Activated naive CD4-positive, alpha-beta T cell (primary cell): ENCODE measurements at places on chromosomes 2 and 18.
A peak's percentile ranks its signal among the peaks of the same experiment; 100 is the strongest.

DNA sequence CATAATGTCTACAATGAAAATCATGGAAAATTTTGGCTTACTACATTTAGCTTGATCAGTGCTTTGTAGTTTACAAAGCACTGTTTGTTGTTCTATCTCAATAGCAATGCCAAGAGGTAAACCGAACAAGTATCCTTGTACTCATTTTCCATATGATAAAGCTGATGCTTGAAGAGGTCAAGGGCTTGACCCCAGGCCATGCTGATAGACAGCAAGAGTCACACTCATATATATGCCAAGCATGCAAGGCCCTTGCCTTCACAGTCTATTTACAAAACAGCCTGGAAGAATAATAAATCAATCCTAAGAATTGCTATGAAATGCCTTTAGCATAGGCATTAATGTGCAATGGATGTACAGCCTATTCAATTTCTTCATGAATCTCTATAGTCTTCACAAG lies 71.8 kb downstream of the SLC8A1 start:
- DNase-seq = no peak

DNA sequence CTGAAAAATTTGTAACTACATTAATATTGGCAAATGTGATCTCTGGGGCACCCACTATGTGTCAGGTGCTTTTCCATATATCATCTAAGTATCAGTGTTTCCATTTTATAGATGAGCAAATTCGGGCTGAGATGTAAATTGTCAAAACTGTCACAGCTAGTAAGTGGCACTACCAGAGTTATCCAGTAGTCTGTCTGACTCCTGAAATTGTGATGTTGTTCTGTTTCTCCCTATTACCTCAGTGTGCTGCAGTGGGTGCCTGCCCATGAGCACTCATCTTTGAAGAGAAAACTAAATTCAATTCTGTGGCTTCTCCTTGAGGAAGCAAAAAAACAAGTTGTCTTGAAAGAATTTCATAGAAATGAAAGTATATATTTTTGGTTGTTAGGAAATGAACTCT lies 467.4 kb upstream of the FANCL start:
- no peak for DNase-seq

DNA sequence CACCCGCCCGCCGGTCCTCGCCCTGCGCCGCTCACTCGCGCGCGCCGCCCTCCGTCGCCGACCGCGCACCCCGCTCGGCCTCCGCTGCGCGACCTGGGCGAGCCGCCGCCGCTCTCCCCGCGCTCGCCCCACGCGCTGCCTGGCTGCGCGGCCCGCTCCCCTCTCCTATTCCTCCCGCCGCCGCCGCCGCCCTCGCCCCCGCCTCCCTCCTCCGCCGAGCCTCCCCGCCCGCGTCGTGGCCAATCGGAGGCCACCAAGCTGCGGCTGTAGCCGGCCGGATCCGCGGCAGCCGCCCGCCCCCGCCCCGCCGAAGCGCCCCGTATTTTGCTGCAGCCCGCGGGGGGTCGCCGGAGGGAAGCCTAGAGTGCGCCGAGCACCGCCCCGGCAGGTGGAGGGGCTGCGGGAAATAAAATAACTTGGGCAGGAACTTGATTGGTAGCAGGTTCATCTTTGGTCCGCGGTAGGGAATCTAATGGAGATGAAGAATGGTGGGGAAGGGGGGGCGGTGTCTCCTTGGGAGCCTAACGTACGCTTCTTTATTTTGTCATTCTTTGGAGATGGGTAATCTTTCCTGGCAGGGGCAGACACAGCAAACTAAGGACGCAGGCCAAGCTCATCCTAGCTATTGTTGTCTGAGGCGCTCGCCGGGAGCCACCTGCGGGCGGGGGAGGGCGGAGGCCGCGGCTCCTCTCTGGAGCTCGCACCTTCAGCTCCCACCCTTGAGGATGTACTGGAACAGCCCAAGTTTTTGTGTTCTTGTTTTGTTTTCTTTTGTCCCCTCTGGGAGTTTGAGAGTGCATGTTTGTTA lies 1.1 kb upstream of the CDH2 start:
- no peak for DNase-seq

GRCh38 chr2:112811841-112812306 lies 24.7 kb downstream of the IL1B start:
- DNase-seq = no peak

DNA sequence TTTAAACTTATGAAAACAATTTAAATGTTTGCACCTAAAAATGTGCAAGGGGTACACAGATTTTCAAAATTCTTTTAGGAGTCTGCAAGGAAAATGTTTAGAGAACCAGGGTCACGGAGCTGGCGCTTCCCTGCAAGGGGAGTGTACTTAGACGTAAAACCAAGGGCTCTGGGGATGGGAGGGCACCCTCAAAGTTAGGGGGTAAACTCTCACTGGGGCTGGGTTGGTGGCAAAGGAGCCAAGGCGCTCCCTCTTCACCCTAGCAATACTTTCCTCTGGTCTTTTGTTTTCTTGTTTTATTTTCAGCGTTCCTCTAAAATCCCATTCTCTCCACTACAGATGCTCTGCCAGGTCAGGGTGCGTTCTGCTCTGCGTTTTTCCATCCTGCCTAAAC lies 20.0 kb downstream of the TMEM247 start:
- no peak for DNase-seq

GRCh38 chr2:65396348-65397026 lies 35.9 kb downstream of the SPRED2 start:
- no peak for DNase-seq

- no peak for DNase-seq
Observed at GRCh38 chr18:79489899-79490625, 94.3 kb downstream of the NFATC1 start.

DNA sequence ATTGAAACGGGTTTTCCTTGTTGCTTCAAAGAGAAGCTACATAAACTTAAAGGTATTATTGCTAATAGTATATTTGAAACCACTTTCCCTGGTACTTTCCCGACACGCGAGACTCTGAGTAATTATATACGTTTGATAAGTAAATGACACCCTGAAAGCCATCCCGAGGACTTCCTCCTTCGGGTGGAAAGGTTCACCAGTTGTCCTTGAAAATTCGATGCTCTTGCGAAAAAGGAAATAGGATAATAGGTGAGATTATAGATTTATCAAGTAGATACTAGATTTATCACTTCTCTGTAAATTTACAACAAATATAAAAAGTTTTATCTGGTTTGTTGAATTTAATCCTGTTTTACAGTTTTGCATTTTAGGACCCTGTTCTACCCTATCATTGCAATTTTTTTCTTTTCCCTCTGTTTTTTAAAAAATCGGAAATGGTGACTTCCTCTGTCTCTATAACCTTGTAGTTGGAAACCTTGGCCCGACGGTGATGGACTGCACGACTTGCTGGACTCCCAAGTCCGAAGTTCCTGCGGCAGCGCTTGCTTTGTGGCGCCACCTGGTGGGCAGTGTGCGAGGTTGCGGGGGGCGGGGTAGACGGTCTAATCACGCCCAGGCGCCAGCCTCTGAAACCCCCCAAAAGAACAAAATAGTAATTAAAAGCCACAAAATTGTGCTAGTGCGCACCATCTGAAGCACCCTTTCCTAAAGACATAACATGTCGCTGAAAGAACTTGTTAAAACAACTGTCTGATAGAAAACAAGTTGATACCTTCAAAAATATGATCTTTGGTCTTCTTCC lies 972 bp upstream of the DLX2 start:
- DNase-seq = peak; percentile 44

GRCh38 chr18:3878401-3878800 lies 428.4 kb downstream of the TGIF1 start:
- DNase-seq = no peak

DNA sequence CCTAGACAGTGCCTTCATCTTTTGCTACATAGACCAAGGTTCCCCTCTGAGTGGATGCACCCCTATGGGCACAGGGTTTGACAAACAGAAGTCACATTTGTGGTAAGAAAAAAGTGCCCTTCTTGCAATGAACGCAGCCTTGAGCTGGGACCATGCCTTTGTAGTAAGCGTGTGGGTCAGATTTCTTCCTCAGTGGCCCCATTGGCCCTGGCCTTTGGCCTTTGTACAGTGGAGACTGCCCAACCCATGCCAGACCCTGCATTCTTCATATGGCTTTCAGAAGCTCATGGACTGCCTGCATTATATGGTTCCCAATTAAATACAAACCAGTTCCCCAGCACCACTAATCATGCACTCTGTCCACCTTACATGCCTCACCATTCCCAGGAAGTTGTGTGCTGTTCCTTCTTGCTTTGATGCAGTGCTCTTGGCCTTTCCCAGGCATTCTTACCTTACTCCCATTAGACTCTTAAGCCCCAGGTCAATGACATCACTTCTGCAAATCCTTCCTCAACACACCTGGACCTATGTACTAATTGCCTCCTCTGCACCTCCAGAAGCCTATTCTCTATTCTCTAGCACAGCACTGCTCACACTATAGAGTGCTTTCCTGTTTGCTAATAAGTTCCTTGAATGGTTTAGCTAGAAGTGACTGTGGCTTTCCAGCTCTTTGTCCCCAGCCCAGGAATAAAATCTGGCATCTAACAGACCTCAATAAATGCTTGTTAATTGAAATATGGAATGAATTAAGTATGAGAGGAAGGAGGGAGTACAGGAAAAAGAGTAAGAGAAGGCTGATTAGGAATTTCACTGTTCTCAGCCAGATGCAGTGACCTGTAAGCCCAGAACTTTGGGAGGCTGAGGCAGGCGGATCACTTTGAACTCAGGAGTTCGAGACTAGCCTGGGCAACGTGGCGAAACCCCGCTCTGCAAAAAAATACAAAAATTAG lies 60.2 kb downstream of the TMEM247 start:
- no peak for DNase-seq

- DNase-seq = no peak
Observed at GRCh38 chr2:225177098-225177497, 134.8 kb upstream of the DOCK10 start.

DNA sequence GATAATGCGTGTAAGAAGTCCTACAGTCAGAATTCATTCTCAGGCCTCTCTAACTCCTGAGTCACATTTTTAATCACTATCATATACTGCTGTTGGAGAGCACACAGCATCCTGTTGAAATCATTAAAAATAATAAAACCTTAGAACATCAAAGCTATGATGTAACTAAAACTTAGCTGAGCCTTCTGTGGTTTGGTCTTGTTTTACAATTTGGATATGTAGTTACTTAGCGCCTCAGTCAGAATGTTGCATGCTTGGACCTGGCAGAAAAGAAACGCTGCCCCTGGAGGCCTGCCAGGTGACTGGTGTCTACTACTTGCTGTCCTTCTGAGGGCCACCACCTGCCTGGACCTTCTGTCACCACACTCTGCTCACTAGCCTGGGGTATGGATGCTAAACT lies 261.1 kb upstream of the RASGRP3 start:
- DNase-seq = no peak

DNA sequence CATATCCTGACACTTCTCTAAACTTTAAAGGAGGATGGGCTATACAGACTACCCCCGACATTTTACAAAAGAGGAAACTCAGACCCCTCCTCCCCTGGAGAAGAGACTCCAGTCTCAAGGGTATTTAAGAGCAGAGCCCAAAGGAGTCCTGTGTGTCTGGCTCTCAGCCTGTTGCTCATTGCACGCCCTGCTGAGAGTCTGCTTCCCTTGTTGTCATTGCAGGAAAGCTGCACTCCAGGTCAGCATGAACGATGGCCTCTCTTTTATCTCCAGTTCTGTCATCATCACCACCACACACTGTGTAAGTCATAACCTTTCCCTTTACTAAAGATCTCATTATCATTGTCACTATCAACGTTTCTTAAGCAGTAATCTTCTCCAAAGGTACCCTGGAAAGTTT lies 111.4 kb downstream of the ANTXR1 start:
- DNase-seq = no peak

GRCh38 chr2:241568726-241569125 lies 10.2 kb downstream of the BOK start:
- no peak for DNase-seq

GRCh38 chr18:73717570-73717969 lies 430.1 kb downstream of the FBXO15 start:
- DNase-seq = no peak

- DNase-seq = no peak
Observed at GRCh38 chr2:101064505-101064867, 62.4 kb downstream of the RPL31 start.

- no peak for DNase-seq
Observed at GRCh38 chr2:175445281-175445680, 263.8 kb upstream of the ATP5MC3 start.

GRCh38 chr2:233075141-233075965 lies 15.2 kb downstream of the INPP5D start:
- no peak for DNase-seq

DNA sequence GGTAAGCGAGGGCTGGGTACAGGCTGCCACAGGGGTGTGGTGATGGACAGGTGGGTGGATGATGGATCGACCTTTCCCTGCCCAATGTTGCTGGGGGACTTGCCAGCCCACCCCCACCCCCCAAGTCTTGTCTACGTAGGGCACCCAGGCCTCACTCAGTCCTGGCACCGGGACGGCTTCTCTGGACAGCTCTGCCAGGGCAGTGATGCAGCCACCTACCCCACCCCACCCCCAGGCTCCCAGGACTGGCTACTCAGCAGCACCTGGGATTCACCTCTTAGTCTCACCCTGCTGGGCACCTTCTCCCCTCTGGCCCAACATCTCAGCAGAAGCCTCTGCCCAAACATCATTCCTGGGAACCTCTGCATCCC lies 55.7 kb downstream of the ANKMY1 start:
- no peak for DNase-seq

DNA sequence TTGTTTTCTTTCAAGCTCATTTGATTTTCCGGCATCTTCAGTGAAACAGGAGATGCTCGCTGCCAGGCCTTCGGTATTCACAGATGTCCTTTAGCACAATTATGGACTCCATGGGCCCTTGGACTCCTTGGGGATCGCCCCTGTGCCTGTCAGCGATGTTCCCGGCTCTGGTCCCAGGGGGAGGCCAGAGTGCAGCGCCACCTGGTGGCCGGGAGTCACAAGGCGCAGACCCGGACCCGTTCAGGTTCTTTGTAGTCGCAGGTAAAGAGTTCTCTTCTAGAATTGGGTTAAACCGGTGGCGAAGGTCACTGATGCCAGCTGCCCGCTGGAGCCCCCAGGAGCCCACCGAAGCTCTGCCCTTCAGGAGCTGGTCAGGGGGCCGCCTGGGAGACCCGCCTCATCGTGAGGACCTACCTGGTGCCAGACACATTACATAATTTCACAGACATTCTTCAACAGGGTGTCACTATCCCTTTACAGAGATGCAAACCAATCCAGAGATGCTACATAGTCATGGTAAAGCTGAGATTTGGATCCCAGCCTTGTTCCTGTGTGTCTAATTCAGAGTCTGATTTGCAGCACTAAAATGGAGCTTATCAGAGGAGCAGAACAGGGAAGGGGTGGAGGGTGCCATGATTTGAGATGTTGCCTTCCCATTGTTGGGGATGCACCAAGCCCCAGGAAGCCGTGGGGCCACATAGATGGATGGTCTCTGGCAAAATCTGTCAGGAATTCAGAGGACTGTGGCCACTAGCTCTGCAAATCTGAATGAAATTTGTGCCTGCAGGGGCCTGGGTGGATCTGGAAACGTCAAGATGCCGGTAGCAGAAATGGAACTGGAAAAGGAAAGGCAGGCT lies 6.0 kb upstream of the INPP5D start:
- peak; percentile 39 for DNase-seq

GRCh38 chr2:106085181-106085940 lies 108.7 kb downstream of the UXS1 start:
- no peak for DNase-seq
